ENCODE measurements at places on chromosomes 11 and 22. TPM values are rescaled to one million over a fixed set of nuclear protein-coding genes. Genes with fewer than 3 reads are reported as not detected.
A peak's percentile ranks its signal among the peaks of the same experiment; 100 is the strongest.

DNA sequence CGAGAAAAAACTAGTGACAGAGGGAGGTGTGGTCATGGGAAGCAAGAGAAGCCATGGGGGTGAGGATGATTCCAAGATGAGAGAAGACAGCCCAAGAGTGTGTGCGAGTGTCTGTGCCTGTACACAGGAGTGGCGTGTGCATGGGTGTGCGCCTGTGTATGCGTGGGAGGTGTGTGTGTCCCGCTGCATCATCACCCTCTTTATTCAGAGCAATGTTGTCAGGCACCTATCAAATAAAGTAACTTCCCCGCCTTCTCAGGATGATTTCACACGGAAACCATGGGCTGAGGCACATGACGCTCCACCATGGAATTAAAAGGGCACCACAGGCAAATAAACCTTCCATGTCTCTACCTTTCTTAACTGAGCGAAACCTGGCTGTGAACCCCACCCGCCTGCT lies 24.6 kb downstream of the MS4A10 start:
- DNase-seq, result no peak

GRCh38 chr11:16905375-16905774 lies 108.8 kb downstream of the PLEKHA7 start:
- no peak for DNase-seq

- DNase-seq, result peak; percentile 72
These were observed 19.6 kb downstream of the DAGLA start for GRCh38 chr11:61699737-61700160.

GRCh38 chr22:48920776-48921241 lies 906.9 kb downstream of the BRD1 start:
- DNase-seq, result no peak

- DNase-seq, result peak; percentile 25
These were observed 11.0 kb upstream of the SLC5A4 start for GRCh38 chr22:32265882-32266767.

The KCNQ1 gene
- total RNA-seq, result 38.0 TPM

The ATP5MG gene
- 741 TPM for total RNA-seq

GRCh38 chr11:116126562-116126961 lies 622.3 kb upstream of the CADM1 start:
- no peak for DNase-seq

The DEUP1 gene
- total RNA-seq, result not detected

The USH1C gene
- total RNA-seq, result 0.97 TPM

Data from heart right ventricle (tissue), 16 donors.